ENCODE measurements at places on chromosomes 13 and 19.

- DNase-seq: no peak
These were observed 1.5 kb upstream of the CDX2 start for GRCh38 chr13:27970382-27971235.

- DNase-seq: peak; percentile 19
These were observed 67.4 kb downstream of the STK24 start for GRCh38 chr13:98509271-98510155.

- no peak for DNase-seq
These were observed 12.4 kb upstream of the TINCR start for GRCh38 chr19:5580161-5580571.

- no peak for DNase-seq
These were observed 67.5 kb downstream of the INSR start for GRCh38 chr19:7226739-7227138.

- DNase-seq: no peak
These were observed 141.2 kb downstream of the URI1 start for GRCh38 chr19:30083125-30083681.

DNA sequence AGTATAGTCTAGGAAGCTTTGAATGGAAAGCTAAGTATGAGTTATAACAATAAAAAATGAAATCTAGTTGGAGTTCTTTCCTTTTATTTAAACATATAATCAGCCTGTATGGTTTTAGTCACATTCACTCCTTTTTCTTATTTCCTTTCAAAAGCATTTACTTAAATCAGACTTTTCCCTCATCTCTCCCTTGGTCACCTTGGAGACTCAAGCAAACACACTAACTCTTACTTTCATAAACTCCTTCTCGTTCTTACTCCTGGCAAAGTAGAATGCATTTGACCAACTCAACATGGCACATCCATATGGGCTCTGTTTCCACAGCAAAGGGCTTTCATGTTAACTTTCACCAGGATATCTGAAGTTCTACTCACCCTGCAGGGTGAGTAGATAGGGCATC, 400.0 kb downstream of the LMO7 start:
- no peak for DNase-seq

- no peak for DNase-seq
These were observed 340.9 kb upstream of the SGCG start for GRCh38 chr13:22839603-22840530.
